ENCODE measurements at places on chromosomes 5 and 9. TPM values are rescaled to one million over a fixed set of nuclear protein-coding genes. Genes with fewer than 3 reads are reported as not detected.

DNA sequence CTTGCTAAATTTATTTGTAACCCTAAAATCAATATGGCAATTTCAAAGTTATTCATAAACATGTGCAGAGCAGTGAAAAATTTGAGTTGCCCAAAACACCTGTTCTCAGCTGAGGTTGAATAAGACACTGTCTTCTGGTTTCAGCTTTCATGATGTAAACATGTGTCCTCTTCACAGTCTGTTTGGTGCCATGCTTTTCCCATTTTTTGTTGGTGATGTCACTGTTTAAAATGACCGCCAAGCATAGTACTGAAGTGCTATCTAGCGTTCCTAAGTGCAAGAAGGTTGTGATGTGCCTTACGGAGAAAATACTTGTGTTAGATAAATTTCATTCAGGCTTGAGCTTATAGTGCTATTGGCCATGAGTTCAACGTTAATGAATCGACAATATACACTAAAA, 580.8 kb downstream of the ACTL7B start:
- no peak for DNase-seq

DNA sequence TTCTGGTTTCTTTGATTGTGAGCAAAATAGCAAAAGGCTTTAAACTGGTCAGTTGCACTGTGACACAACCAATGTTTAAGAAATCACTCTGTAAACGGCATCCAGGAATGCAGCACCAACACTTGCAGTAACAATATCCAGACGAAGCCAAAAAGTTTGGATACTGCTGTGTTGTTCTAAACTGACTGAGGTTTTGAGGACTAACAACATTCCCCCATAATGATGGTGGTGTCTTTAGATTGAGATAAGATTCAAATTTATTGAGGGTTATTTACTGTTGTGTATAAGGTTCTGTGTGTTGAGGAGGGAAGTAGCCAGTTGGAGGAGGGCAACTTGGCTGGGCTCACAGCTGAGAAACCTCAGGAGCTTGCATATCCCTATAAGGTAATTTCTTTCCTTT, 353.6 kb downstream of the BNC2 start:
- no peak for DNase-seq

DNA sequence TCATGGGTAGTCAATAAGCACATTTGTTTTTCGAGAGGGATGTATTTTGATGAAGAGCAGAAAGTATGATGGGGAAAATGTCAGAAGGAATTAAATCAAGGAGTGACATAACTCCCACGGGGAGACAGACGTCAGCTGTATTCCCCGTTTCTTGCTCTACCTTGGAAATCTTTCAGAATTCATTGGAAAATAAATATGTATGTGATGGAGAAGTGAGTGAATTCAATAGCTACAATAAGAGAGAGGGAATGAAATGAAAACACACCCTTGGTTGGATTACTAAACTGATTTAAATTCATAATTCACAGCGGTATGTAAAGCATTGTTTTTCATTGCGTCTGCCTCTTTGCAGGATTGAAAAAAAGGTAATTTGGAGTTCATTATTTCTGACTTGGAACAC, 209.7 kb upstream of the KLF4 start:
- no peak for DNase-seq

DNA sequence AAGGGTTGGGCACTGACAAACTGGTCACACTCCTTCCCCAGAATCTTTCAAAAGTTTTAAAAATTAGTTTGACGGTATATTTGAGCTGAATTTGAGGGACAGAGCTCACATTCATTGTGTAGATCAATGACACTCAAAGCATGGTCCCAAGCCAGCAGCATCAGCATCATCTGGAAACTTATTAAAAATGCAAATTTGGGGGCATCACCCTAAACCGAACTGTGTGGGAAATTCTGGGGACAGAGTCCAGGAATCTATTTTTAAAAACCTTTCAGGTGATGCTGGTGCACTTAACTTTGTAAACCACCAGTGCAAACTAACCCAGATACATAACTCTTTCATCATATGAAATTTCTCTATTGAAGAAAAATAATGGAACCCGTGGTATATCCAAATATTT, 58.1 kb upstream of the MTAP start:
- DNase-seq: no peak

GRCh38 chr9:85430659-85431338, 311.0 kb downstream of the AGTPBP1 start:
- DNase-seq: no peak

GRCh38 chr5:36026706-36027465, 35.7 kb upstream of the UGT3A1 start:
- no peak for DNase-seq

- no peak for DNase-seq
Observed at GRCh38 chr5:96067894-96068614, 106.4 kb upstream of the ELL2 start.

The FOXE1 gene
- 0.79 TPM for total RNA-seq

The CSF1R gene
- total RNA-seq: not detected

The RANBP17 gene
- total RNA-seq: 18.0 TPM

The RGMB gene
- total RNA-seq: 14.9 TPM
